ENCODE measurements at places on chromosomes 16 and 17.
A peak's percentile ranks its signal among the peaks of the same experiment; 100 is the strongest.

DNA sequence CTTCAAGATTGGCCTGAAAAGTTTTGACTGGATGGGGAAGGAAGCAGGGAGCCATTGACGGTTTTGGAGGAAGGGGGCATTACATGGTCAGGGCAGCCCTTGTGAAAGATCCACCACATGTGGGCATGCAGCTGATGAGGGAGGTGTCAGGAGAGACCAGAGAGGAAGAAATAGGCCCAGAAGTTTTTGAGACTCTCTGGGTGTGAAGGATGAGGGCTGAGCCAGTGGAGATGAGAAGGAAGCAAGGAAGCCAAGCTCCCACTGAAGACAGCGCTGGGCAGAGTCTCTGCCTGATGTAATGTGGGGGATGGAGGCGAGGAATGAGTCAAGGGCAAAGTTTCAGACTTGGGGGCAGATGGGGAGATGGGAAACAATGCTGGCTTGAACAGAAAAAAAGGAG, 530 bp downstream of the CCL17 start:
- no peak for DNase-seq

DNA sequence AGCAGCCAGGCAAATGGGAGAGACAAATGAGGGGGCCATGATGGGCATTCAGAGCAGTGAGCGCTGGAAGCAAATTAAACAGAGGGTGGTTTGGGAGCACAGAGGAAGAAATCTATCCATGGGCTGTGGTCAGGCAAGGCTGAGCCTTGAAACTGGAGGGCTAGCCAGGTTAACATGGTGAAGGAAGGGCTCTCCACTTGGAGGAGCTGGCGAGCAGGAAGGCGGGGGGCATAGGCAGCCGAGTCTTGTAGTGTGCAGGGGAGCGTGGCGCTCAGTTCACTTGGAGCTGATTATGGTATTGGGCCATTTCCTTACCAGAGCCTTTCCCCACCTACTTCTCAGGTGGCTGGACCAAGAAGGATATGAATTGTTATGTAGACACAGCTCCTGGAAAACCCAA, 189.7 kb downstream of the SNX29 start:
- no peak for DNase-seq

GRCh38 chr16:29816694-29817441, 916 bp downstream of the PAGR1 start:
- no peak for DNase-seq

DNA sequence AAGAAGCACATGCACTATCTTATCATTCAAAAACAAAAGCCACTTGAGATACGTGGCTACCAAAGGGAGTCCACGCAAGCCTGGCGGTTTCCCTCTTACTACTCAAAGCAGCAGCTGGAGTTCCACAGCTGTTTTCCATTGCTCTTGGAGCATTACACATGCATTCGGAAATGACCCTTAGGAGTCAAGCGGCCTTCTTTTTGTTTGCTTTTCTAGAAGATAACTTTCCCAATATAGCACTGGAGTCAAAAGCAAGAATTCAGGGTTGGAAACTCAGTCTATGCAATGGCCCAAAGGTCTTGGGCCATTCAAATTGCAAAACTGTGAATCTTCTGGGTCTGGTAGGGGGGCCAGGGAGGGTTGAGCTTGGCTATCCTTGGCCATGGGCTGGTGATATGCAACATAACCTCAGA, 97.8 kb upstream of the MAF start:
- DNase-seq = no peak

DNA sequence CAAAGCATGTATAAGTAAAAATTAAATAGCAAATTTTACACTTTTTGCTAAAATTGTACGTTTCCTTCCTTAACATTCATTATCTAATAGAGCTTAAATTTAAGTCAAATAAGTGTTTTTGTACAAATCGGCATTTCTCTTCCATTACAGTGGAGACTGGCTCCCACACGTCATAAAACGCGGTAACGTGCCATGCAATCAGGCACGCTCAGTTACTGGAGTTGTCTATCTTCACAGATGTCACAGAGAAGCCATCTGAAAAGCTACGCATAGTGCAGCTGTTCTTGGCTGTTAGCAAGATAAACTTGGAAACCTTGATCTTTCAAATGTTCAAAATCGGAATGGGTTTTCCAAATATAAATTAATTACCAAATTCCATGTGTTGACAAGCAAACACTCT, 165.3 kb downstream of the STX8 start:
- DNase-seq = no peak

- DNase-seq = no peak
These were observed 76.0 kb downstream of the CMIP start for GRCh38 chr16:81520560-81521135.

DNA sequence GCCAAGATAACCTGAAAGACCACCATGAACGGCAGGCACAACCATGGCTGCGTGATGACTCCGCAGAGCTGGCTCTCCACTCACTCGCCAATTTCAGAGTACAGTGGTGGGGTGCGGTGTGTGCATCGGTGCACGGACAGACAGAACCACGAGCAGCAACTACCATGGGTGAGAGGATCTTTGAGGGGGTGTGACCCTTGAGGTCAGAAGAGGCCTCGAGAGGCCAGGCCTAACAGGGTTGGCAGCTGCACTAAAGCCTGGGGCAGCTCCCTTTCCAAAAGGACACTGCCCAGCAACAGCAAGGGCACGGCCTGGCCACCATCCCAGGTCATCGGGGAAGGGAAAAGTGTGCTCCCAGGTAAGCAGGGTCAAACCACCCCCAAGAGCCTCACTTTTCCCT, 1.9 kb upstream of the ECI1 start:
- no peak for DNase-seq

DNA sequence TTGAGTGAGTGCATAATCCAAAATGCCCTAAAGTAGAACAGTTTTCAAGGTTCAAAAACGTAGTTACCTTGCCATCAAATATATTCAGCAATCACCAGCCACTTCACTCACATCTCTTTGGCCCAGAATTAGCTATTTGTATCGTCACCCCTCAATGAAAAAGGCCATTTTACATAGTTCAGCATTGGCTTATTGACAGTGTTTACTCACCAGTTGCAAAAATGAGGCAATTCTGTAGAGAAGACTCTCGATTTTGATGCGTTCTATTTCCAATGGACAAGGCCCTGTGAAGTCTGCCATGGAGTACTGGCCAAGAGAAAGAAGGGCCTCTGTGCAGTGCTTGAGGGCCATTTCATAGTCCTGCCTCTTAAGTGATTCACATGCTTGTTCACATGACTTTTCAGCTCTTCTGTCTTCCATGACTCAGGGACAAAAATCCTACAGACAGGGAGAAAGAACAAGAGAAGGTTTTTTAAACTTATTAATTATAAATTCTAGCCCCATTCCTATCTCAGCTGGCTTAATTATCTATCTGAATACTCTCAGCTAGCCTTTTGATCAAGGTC, 26.5 kb downstream of the HELZ start:
- no peak for DNase-seq

- no peak for DNase-seq
These were observed 10.2 kb downstream of the NEUROD2 start for GRCh38 chr17:39597372-39598046.

- DNase-seq = peak; percentile 45
These were observed 1.8 kb downstream of the RAI1 start for GRCh38 chr17:17682737-17683680.

DNA sequence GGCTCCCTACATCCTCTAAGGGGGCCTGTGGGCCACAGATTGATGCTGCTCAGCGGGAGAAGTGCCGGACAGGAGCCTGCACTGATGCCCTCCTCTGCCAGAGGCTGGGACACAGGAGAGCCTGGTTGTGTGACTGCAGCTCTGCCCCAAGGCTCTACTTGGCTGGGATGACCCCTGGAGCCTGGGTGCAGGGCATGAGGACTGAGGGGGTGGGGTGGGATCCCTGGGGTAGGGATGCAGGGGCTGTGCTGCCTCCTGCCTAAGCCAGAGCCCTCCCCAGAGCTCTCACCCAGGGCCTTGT, 577 bp downstream of the EVPLL start:
- DNase-seq = no peak

DNA sequence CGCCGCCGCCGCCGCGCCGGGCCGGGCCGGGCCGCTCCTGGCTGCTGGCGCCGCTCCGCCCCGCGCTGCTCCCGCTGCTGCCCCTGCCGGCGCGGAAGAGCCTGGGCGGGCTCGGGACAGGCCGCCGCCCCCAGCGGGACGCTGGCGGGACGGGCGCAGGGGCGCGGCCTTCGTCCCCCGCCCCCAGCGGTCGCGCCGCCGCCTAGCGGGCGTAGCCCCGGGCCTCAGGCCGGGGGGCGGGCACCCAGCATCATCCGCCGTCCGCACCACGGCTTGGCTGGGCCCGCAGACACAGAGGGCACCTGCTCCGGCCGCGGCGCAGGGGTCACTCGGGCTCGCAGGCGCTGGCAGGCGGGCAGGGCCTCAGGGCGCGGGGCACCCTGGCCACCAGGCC, at the start of gene AMFR:
Gene AMFR, minus strand, starts transcription at position 107 of the 394 bp plus-strand sequence. CDS start 218 bp downstream, outside the sequence.
- DNase-seq = peak; percentile 16

DNA sequence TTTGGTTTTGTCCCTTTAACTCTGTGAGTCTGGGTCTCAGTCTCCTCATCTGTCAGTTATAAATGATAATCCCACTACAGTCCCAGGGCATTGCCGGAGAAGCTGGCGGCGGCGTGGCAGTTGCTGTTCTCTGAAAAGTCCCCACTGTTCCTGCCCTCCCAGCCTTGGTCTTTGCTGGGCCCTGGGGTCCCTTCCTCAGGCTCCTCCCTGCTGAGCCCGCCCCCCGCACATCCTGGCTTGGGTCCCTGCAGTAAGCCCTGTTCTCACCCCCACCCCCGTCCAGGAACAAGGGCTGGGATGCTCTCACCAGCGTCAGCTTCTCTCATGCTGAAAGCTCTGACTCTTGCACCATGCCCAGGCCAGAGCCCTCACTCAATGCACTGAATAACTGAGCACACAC, 35.3 kb upstream of the PEMT start:
- no peak for DNase-seq

GRCh38 chr16:17520561-17520960, 49.8 kb upstream of the XYLT1 start:
- no peak for DNase-seq

DNA sequence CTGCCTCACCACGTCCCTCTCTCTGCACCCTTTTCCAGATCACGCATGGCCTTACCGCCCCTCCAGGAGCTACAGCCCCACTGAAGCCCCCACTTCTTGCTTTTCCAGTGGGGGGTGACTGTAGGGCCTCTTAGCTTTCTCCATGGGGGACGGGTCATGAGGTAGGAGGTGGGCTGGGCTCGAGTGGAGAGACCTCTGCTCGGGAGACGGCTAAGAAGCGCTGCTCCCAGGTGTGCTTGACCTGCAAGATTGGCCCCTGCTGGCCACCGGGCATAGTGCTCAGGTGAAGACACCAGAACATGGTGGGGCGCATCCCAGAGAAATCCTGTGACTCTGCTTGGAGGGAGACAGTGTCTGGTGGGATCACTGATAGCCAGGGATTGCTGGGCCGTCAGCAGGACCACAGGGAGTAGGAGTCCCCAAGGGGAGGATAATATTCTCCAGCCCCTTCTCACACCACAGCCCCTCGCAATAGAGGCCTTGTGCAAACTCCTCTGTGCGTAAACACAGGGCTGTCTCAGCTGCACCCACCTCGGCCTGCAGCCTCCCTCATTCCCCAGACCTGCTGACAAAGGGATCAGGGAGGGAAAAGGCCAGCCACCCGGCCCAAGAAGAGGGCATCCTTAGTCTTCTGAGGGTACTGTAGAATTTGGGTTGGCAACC, 8.9 kb upstream of the GALK1 start:
- no peak for DNase-seq

- DNase-seq = peak; percentile 56
These were observed 15.9 kb upstream of the FBXO47 start for GRCh38 chr17:38982858-38983746.

GRCh38 chr16:79380995-79381602, 219.4 kb downstream of the MAF start:
- no peak for DNase-seq

GRCh38 chr16:929227-930073, 41.3 kb downstream of the LMF1 start:
- no peak for DNase-seq

- no peak for DNase-seq
These were observed 56.8 kb downstream of the B9D1 start for GRCh38 chr17:19305761-19306159.

DNA sequence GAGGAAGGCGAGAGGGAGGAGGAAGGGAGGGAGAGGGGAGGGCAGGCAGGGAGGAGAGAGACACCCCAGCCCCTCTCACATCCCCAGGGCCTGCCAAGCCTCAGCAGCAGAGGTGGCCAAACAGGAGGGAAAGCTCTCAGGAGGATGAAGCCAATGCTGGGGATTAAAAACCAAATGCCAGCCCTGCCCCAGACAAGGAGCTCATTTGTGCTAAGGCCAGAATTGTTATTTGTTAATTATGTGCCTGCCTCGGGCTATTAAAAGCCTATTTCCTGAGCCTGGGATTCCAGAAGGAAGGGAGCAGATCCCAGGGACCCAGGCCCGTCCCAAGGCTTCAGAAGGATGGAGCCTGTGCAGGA, 27.9 kb upstream of the GINS2 start:
- no peak for DNase-seq

DNA sequence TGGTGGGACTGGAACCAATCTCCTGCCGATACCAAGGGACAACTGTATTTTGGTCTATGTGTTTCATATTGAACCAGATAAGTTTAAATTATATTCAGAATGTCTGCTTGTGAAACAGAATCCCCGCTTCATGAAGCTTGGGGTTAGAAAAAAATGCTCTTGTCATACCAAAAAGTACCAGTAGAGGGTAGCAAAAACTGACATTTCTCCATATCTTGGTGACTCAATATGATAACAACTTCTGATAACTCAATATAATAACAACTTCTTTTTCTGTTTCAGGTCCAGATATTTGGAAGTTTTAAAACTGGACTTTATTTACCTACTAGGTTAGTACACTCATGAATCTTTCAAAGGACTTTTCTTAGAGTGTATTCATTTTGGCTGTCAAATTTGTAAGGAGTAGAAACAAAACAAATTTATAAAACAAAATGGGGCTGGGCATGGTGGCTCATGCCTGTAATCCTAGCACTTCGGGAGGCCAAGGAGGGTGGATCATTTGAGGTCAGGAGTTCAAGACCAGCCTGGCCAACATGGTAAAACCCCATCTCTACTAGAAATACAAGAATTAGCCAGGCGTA, 52.3 kb upstream of the ADCY7 start:
- no peak for DNase-seq

DNA sequence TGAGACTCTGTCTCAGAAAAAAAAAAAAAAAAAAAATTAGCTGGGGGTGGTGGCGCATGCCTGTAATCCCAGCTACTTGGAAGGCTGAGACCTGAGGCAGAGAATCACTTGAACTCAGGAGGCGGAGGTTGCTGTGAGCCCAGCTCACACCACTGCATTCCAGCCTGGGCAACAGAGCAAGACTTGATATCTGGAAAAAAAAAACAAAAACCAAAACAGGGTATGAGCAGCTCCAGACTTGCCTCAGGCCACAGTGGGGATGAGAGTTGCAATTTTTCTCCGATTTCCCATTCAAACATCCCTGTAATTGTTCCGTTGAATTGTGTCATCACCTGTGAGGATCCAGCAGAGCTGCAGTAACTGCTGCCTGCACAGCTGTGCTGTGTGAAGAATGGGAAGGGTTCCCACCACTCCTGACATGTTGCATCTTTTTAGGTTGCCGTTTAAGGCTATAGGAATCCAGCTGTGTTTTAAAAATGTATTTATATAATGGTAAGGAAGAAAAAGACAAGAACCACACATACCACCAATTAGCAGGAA, 150.0 kb downstream of the VPS53 start:
- DNase-seq = no peak

Data from activated CD4-positive, alpha-beta T cell treated with anti-CD3 and anti-CD28 coated beads, Interleukin-2, amount 50 U/mL, for 24 hours (primary cell).